GM12878 (cell line): ENCODE measurements at places on chromosomes 11 and 22. TPM values are rescaled to one million over a fixed set of nuclear protein-coding genes. Genes with fewer than 3 reads are reported as not detected.

Gene MB
- total RNA-seq, result 0.41 TPM in 1 of 2 replicates, not detected in the other

Gene STK33
- total RNA-seq, result 18.3 and 20.0 TPM in 2 replicates

Gene SLC22A25
- total RNA-seq, result 0.08 TPM in 1 of 2 replicates, not detected in the other

Gene AMOTL1
- 0.11 and 0.41 TPM in 2 replicates for total RNA-seq

DNA sequence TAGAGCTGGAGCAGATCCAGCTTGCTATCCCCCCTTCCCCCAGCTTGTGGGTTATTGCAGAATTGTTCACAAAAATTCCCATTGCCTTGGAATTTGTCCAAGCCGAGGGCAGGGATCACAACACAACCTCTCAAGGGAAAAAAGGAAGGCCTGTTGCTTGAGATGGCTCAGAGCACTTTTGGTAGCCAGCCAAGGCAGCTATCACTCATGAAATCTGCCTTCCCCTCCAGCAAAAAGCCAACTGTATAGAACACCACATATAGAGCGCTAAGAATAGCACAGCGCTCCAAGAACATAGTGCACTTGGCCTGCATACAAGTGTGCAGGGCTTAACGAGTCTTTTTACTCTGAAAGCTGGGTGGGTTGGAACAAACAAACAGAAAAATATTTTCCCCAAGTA lies 46.2 kb downstream of the FAM83F start:
- peaks cover 6% of the 10 kb centered on the region; the same call in 1 of the 2 replicates for H3K4me1 ChIP-seq
- H3K27ac ChIP-seq, result no peak overlapping the region
- DNase-seq, result no peak
- H3K36me3 ChIP-seq, result no peaks in the 10 kb centered on the region
- H3K4me3 ChIP-seq, result no peak overlapping the region

DNA sequence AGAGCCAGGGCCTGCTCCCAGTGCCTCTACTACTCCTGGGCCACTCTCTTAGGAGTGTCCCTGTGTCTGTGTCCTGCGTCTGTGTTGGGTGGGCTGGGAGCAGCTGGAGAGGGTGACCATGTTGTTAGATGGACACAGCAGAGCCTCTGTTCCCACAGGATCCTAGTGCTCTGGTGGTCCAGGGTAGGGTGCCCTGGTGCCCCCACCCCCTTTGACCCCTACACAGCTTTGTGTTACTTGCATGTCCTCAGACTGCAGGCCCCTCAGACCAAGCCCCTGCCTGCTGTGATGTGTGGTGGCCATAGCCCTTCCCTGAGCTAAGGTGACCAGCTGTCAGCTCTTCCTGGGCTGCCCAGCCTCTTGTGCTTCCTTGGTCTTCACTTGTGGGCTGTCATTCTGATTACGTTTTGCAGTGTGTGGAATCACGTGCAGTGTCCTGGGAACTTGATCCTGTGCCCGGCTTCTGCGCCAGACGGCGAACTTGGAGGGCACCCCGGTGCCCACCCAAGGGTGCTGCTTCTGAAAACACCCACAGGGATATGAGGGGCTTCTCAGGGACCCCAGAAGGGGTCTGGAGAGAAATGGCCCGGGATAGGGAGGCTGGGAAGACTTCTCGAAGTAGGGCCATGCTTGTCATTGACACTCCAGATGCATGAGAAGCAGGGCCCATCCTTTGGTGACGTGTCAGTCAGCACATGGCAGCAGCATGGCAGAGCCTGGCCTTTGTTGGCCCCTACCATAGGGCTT lies 1.5 kb downstream of the TANGO2 start:
- H3K4me3 ChIP-seq, result peak overlapping the region; percentile 99
- H3K27me3 ChIP-seq, result no peaks in the 10 kb centered on the region; the same call in 1 of the 2 replicates
- peaks cover 13% of the 10 kb centered on the region for H3K4me1 ChIP-seq
- H3K36me3 ChIP-seq, result no peaks in the 10 kb centered on the region; the same call in 1 of the 2 replicates
- H3K27ac ChIP-seq, result peak overlapping the region; percentile 81
